Stimulated activated CD4-positive, alpha-beta T cell treated with anti-CD3 and anti-CD28 coated beads, Interleukin-2, amount 100 ng/mL, for 4 hours (primary cell): ENCODE measurements at places on chromosomes 6 and 20.
A peak's percentile ranks its signal among the peaks of the same experiment; 100 is the strongest.

DNA sequence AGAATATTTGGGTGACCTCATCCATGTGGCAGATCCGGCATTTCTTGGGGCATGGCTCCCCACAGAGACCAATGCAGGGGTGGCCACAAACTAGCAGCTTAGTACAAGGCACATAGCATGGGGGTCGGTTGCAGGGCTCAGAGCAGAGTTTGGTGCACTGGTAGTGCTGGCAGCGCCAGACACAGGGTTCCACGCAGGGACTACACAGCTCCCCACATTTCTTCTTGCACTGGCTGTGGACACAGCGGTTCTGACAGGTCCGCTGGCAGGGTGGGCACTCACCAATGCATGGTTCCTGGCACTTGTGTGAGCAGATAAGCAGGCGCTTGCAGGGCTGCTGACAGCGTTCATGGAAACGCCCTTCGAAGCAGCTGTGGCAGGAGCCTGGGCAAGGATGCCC lies 29.1 kb downstream of the DDX27 start:
- no peak for DNase-seq

- no peak for DNase-seq
Measured at GRCh38 chr6:90533615-90534336, 53.1 kb downstream of the MAP3K7 start.

GRCh38 chr6:89350281-89350966 lies 2.1 kb downstream of the UBE2J1 start:
- DNase-seq, result no peak

GRCh38 chr6:10146715-10147451 lies 268.0 kb downstream of the TFAP2A start:
- DNase-seq, result no peak

GRCh38 chr6:38552121-38552520 lies 87.6 kb downstream of the BTBD9 start:
- no peak for DNase-seq

- DNase-seq, result no peak
Measured at GRCh38 chr6:55182016-55182650, 7.8 kb downstream of the HCRTR2 start.

DNA sequence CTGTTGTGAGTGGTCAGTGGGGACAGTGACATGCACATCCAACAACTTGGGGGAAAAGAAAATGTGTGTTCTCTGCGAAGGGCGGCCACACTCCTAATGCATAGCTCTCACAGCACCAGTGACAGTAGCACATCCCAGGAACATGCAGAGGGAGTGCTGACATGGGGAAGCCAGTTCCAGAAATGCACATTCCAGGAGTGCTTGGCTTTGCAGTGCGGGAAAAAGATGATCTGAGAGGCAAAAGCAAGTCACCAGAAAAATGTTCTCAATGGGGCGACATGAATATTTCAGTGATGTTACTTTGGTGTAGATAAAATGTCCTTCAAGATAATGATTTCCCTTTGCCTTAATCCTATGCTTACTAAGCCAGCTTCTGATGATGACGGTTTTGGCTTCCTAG lies 42.9 kb upstream of the PDE10A start:
- no peak for DNase-seq

- DNase-seq, result no peak
Measured at GRCh38 chr20:58993332-58994248, 12.5 kb downstream of the NELFCD start.

DNA sequence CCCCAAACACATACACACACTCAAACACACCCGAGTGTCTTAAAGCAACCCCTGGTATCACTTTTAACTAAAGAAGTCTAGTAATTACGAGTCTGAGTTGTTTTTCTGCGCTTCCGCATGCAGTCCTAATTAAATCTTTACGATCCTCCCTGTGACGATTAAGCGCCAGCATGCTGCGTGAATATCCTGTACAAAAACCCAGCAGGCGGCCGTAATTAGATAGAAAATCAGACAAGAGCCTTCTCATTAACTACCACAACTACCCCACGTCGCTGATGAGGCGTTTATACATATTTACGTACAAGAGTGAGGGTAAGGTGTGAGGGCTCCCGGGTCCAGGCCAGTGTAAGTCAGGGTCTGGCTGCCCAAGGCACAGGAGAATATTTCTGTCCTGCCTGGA lies 8.1 kb downstream of the TFAP2B start:
- DNase-seq, result no peak

DNA sequence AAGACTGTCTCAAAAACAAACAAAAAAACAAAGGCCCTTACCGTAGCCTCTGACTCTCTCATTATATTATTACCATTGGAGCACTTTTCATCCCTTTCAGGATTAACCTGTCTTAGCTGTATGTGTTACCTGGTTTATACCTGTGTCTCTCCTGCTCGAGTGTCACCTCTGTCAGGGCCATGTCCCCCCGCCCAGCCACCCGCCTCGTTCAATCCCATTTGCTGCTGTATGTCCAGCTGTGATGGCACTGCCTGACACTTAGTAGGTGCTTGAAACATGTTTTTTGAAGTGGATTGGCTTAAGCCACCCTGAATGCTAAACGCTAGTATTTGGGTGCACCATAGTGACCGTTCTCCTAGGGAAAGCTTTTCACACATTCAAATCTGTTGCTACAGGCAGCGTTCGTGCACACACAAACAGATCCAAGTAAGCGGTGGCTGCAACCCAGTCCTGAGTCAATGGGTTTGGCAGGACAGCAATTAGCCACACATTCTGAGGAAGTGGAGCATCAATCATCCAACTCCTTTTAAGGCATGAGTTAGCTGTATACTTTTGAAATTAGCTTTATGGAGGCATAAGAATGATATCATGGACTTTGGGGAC lies 98.9 kb upstream of the ZNF217 start:
- no peak for DNase-seq

DNA sequence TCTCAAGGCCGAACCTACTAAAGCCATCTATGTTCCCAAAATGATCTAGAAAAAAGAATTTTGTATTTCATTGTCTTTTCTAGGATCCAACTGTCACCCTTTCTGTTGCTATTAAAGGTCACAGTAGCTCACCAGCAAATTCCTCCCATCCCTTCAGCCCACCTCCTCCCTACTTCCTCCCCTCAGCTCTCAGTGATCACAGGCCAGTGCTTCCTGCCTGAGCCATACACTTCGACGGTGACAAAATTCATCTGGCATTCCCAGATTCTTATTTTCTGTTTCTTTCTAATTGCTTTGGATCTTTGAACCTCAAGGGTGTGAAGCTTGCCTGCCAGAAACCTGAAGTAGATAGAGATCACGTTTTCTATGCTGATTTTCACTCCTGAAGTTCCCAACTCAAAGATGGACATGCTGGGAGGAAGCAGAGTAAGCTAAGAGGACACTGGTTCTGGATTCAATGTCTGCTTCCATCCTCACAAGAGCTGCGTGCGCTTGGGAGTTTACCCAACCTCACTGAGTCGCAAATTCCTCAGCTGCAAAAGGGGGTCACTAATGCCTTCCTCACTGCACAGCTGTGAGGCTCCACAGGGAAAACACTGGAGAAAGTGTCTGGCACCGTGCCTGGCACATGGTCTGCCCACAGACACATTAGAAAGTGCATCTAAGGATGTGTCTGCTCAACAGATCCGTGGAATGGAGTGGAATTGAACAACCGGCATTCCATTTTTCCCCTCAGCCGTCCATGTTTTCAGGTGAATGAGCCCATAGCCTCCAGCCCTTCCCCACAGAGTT lies 34.5 kb downstream of the MDGA1 start:
- no peak for DNase-seq

DNA sequence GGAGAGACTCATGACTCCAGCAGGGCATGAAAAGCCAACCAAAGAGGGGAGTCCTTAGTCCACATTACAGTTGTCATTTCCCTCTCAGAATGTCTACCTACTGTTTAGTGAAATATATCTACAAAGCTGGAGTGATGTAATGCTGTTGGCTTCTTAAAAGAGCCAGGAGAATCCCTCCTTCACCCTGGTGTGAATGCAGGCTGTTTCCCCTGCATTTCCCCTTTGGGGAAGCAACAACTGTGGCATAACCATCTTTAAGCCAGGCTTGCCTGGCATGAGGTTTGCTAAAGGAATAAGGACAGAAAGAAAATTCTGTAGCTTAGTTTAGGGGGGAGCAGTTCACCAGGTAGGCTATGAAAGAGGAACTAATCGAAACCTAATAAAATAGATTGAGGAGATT lies 129.5 kb downstream of the CRYBG1 start:
- no peak for DNase-seq

DNA sequence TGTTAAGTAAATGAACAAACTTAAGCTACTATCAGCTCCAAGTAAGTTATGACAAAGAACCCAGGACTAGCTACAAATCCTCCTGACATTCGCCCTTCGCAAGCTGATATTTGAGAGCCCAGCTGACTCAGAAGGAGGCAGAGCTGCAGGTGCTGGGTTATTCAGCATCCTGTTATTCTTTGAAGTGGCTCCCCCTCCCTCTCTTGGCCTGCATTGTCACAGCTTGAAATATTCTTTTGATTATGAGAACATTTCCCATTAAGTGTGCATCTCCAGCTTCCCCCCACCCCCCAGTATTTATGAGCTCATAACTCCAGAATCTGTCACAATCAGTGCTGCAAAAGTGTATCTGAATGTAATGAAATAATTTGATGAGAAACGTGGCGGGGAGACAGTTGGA lies 78.8 kb upstream of the RALY start:
- peak; percentile 37 for DNase-seq

GRCh38 chr6:155782320-155782731 lies 326.7 kb upstream of the NOX3 start:
- DNase-seq, result no peak

DNA sequence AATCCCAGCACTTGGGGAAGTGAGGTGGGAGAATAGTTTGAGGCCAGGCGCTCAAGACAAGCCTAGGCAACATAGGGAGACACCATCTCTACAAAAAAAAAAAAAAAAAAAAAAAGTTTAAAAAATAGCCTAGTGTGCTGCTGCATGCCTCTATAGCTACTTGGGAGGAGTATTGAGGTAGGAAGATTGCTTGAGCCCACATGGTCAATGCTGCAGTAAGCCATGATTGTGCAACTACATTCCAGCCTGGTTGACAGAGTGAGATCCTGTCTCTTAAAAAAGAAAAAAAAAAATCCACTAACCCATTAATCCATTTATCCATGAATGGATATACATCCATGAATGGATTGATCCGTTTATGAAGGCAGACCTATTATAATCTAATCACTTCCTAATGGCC lies 1064.6 kb upstream of the EYS start:
- no peak for DNase-seq

DNA sequence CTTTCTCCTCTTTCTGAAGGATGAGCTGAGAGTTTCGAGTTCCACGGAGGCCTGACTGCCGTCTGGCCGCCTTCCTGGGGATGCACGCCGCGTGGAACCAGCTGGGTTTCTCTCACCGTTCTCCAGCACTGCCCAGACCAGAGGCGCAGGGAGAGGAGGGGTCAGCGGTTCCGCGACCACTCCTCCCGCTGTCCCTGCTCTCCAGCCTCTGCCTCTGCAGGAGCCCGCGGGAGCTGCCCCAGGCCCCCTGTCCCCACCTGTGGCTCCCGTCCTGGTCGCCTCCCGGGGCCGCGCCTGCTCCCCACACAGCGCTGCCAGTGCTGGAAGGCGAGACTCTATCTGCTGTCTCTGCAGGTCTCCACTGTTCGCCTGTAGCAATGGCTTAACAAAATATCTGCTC lies 106.8 kb upstream of the AFDN start:
- DNase-seq, result no peak

GRCh38 chr6:100886076-100886475 lies 4.9 kb upstream of the ASCC3 start:
- DNase-seq, result no peak

GRCh38 chr6:129513471-129513870 lies 196.5 kb downstream of the ARHGAP18 start:
- DNase-seq, result no peak

DNA sequence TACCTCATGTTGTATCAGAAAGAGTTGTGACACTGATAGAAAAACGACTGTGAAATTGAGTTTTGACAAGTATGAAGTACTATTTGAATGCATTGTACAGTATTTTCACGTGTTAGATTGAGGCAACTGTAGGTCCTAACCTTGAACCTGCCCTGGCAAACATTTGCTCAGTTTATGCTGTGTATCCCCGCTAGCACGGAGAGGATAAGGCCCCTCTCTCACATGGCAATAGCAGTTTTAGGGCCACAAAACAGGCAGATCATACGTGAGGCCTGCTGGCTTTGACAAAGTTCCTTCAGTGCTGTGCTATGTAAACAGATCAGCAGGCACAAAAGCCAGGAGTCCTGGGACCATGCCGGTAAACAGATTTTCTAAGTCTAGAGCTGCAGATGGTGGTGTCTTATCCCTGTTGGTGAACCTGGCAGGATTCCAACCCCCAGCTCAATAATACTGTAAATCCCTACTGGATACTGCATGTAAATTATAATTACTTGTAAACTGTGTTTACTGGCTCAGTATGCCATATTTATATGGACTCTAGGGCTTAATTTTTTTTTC lies 23.8 kb upstream of the FAM217A start:
- no peak for DNase-seq

DNA sequence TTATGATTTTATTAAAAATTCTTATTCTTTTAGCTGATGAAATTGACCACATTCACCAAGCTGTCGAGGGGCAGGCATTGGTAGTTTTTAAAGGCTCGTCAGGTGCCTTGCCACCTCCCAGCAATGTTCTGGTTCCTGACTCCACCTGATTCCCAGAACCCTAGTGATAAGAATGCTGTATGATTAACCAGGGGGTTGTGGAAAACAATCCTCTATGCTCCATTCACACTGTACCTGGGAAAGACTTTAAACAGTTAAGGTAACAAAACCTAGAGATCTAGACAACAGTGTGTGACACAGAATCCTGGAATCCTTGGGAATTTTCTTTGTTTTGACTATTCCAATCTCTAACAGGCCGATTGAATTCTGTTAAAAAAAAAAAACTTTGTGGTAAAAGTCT lies 165.7 kb upstream of the OLIG3 start:
- DNase-seq, result no peak

DNA sequence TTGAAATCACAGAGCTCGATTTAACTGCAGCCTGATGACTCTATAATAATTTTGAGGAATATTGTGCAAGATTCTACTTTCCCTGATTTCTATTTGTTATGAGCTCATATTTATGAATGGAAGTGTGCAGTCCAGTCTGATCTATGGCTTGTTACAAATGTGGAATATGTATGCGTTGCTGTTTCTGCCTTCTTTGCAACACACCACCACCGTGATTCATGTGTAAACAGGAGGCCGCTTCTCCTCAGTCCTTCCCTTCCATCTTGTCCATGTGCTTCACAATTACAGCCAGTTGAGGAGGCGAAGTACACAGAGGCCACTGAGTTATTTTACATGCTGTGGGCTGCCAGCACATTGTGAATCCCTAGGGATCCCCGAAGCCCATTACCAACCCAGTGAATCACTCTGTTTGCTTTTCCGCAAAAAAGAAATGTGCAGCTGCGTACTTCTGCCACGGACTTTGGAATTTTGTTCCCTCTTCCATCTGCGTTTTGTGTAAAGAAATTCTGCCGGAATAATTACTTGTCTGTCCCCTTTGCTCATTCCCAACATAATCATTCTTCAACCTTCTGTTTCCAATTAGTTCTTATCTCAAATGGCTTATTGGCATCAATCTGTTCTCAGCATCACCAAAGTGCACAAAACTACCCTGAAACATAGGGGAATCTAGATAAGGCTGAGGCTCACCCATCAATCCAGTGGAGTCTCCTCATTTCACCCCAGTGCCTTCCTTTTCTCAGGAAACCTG lies 551.6 kb upstream of the CITED2 start:
- no peak for DNase-seq

- peak; percentile 28 for DNase-seq
Measured at GRCh38 chr6:33856655-33857054, 52.9 kb upstream of the MLN start.
